ENCODE measurements at places on chromosomes 3 and 15.

DNA sequence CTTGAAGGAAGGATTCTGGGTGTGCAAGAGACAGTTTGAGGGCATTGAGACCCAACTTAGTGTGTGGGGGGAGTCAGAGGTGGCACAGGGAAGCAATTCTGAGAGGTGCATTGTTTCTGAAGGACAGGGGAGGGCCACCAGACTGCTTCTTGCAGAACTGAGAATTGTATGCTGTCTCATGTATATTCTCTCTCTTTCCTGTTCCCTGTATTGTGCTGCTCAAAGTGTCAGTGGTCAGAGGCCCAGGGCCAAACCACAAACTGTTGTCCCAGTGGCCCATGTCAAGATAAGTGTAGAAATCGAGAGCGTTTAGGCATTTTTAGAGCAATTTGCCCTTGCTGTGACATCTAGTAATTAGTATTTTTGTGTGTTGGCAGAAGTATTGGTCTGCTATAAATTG lies 567.1 kb downstream of the EDEM1 start:
- DNase-seq: no peak

- DNase-seq: peak; percentile 22
Observed at GRCh38 chr15:41483115-41483514, 10.6 kb upstream of the ITPKA start.

- peak; percentile 29 for DNase-seq
Observed at GRCh38 chr3:13896473-13897154, 16.7 kb upstream of the WNT7A start.

DNA sequence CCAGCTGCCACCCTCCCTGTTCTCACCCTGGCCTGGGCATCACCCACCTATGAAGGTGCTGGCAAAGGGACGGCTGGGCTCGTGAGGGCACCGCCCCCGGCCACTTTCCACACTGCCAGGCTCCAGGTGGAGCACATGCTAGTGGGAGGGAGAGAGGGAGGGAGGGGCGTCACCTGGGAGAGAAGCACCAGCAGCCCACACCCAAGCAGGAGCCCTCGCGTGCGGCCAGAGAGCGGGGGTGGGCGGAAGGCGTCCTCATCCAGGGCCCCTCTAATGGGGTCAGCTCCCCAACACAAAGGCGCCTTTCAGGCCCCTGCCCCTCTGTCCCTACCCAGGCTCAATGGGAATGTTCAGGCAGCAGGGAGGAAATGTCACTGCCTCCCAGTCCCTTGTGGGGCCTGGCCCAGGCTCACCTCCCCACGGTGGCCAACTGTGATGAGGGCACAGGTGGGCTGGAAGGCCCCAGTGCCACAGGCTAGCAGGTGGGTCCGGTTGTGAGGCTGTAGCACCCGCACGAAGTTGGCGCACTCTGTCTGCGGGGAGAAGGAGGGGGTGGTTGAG lies 3.1 kb downstream of the SEMA3G start:
- no peak for DNase-seq

DNA sequence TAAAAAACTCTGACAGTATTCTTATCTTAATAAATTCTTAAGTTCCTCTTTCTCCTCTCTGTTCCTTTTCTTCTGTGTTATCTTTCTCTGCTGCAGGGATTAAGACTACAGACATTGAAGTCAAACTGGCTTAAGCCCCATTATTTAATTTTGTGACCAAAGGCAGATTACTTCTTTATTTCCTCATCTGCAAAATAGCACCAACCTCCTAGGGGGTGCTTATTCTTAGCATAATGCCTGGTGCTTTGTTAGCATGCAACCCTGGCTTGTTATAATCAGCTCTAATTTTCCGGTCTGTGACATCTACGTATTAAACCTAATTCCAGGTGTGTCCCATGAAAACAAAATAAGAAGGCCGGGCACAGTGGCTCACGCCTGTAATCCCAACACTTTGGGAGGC lies 23.8 kb downstream of the SEMA6D start:
- DNase-seq: no peak

DNA sequence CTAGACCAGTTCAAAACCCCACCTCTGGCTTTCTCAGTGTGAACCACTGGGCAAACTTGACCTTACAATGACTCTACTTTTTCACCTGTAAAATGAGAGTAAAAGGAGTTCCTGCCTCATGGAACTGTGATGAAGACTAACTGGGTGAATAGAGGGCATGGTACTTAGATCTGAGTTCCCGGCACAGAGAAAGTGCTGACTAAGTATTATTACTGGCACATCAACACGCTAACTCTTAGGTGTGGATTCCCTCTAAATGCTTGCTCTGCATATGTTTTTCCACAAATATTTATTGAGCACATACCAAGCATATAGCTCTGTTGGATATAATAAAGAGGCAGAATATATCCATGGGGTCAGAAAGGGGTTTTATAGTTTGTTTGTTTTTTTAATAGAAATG lies 437.8 kb downstream of the MAGI1 start:
- DNase-seq: no peak

DNA sequence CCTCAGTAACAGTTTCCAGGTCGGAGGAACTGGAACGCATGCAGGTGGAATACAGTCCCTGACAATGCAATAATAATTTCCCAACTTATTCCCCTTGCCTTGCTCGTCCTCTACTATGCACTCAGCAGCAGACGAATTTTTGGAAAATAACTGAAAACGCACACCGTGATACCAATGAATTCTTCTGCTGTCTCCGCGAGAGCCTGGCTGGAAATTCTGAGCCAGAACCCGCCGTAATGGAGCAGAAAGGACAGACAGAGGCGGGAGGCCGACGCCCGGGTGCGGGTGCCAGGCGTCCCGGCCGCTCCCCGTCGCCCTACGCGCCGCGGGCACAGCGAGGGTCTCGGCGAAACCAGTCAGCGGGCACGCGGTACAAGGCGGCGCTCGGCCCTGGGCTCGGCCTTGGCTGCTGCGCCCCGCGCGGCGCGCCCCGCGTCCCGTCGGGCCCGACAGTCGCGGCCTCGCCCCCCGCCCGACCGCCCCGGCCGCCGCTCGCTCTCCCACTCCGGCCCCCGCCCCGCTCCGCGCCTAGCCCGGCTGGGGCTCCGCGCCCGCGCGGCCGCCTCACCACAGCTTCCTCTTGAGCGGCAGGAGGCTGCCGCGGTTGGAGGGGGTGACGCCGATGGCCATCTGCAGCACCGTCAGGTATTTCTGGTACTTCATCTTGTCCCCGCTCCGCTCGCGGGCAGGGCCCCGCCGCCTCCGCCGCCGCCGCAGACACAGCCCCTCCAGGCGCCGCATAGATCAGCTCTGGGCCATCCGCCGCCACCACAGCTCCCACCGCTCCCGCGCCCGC lies 114.5 kb upstream of the GOLGA8J start:
- DNase-seq: no peak

GRCh38 chr15:95068701-95069521 lies 837.5 kb downstream of the MCTP2 start:
- no peak for DNase-seq

GRCh38 chr3:133620066-133620784 lies 41.5 kb downstream of the TOPBP1 start:
- no peak for DNase-seq

DNA sequence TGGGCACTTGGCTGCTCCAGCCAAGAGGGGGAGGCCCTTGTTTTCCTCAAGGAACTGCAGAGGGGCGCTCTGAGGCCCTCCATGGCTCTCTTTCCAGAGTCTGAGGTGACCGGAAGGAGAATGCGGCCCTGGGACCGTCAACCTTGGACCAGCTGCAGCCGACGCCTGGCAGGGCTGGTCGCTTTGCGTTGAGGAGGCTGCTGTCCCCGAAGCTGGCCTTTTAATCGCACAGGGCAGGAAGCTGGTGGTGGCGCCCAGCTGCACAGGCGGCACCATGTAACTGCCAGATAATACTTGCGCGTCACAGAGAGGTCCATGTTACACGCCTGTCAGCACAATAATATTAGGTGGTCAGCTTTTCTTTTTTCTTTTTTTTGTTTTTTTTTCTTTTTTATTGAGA lies 875 bp upstream of the HLTF start:
- no peak for DNase-seq

GRCh38 chr3:190455828-190456227 lies 6.1 kb upstream of the TMEM207 start:
- DNase-seq: no peak

- DNase-seq: no peak
Observed at GRCh38 chr3:102089904-102090720, 240.8 kb downstream of the NFKBIZ start.

DNA sequence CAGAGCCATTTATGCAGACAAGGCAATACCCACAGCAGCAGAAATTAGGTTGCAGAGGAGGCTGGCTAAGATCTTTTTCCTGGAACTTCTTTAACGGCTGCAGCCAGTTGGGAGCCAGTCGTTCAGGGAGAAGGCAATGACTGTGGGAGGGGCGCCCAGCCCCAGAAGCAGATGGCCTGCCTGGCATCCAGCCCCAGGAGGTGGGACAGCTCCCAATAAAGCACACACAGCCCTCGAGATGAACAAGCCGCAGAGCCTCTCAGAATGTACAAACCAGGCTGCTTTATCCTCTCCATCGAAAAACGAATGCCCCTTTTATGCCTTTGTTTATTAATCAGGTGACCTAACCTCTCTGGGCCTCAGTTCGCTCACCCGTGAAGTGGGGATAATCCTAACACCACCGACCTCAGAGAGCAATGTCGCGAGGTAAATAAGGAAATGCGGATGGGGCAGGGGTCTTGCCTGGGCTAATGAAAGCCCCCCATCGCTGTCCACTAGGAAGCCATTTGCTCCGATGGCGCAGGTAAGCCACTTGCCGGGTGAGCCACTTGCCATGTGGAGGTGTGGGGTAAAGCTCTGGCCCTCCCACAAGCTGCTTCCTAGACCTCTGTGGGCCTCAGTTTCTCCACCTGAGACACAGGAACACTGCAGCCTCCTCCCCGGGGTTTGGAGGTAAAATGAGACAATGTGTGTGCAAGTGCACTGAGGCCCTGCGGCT lies 35.8 kb downstream of the MGLL start:
- no peak for DNase-seq

DNA sequence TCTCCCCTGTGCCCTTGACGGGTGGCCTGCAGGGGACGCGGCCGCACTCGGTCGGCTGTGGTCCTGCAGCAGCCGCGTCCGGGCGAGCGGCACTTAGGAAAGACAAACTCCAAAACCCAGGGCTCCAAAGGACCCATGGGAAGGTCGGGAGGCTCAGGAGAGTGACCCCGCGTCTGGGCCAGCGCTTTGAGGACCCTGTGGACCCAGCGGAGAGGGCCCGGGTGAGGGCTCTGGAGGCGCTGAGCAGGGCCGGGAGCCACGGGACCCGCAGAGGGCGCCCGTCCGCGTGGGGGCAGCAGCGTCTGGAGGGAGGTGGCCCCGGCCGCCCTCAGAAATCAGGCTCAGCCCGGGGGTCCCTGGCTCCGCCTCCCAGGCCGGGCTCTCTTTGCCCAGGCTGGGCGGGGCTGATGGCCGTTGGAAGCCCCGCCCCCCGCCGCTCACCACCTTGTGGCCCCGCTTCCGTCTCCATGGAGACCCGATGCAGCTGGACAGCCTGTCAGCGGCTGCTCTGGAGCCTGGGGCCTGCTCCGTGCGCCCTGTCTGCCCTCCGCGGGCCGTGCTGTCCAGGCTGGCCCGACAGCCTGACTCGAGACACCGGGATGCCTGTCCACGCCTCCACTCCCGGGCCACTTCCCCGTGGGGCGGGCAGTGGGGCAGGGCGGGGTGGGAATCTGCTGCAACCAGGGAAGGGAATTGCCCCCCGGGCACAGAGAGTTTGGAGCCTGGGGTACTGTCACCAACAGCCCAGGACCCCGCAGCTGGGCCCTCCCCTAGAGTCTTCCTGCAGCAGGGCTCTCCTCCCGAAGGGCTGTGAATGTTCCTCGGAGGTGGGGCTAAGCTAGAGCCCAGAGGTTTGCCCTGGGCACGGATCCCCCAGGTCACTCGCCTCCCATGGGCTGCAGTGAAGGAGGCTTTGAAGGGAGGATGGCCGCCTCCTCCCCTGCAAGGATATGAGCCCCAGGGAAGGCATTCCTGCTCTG lies 34.8 kb upstream of the RPL32 start:
- DNase-seq: no peak

DNA sequence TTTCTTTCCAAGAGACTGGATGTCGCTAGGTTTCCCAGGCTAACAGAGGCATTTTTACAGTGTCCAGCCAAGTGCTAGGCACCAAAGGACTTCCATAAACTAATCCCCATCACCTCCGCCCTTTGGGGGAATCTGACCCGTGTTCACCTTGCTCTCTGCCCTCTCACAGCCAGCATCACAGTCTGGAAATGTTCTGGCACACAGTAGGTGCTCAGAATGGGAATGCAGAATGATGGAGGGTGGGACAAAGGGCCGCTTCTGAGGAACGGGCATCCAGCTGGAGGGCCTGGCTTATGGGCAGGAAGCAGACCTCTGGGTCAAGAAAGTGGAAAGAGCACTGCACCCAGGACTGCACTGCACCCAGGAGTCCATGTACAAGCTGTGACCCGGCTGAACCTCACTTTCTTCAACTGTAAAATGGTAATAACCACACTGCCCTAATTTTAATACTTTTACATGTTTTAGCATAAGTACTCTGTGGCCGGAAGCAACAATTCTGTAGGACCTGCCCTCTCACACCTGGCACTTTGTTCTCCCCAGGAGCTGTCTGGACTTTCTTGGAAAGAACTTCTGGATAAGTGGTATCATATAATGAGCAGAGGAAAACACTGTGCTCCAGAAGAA lies 901 bp upstream of the NMB start:
- DNase-seq: no peak

DNA sequence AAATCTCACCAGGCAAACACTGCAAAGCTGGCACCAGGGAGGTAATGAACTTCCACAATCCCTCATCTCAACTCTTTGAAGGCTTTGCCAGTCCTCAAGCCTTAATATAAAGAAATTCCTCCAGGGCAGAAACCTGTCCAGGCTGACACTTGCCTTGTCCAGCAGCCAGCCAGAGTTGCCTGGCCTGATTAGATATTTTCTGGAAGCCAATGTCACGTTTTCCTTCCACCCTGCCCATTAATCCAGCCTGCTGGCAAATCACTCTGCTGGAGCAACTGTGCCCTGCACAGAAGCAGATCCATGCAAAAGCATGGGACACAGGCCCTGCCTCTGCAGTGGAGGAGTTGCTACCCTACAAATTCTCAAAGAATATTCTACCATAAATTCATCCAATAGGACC lies 56.5 kb downstream of the HEG1 start:
- no peak for DNase-seq

DNA sequence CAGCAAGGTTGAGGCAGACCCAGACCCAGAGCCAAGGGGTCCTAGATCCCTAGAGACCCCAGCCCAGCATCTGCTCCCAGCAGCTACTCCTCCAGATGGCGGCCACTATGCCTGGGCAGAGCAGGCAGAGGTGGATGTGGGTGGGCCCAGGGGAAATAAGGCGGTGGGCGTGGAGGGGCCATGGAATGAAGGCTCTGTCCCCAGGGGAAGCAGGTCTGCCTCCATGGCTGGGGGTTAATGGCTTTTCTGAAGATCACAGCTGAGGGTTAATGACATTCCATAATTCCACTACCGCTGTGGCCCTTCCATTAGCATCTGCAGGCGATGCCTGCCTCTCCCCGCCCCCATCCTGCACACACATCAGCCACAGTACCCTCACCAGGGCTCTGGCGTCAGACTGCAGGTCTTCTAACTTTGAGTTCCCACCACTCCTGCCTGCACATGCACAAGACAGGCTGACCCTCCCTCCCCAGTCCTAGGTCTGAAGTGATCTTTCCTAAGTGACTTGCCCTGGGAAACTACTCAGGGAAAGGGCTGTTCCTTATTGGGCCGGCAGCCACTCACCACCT lies 41.2 kb downstream of the CCDC33 start:
- DNase-seq: no peak

GRCh38 chr3:129694228-129694627 lies 87.8 kb upstream of the PLXND1 start:
- DNase-seq: no peak

GRCh38 chr3:116032176-116032575 lies 408.9 kb downstream of the GAP43 start:
- DNase-seq: no peak
